NCI-H1694 (cell line): ENCODE measurements at places on chromosomes 5 and 9.

DNA sequence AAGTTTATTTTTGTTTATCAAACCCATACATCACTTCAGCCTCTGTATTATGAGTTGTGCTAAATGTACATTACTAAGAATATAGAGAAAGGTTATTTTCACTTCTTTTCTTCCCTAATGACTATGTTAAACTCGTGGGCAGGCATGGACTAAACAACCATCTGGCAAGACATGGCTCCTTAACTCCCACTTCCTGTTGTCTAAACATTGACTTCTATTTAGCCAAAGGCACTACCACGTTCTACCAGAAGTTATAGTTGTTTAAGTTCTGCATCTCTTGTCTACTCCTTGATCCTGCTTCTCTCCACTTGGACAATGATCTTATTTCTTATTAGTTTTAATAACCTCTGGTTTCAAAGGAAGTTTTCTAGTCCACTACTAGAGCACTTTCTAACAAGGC, 136.1 kb downstream of the MACIR start:
- DNase-seq, result no peak

DNA sequence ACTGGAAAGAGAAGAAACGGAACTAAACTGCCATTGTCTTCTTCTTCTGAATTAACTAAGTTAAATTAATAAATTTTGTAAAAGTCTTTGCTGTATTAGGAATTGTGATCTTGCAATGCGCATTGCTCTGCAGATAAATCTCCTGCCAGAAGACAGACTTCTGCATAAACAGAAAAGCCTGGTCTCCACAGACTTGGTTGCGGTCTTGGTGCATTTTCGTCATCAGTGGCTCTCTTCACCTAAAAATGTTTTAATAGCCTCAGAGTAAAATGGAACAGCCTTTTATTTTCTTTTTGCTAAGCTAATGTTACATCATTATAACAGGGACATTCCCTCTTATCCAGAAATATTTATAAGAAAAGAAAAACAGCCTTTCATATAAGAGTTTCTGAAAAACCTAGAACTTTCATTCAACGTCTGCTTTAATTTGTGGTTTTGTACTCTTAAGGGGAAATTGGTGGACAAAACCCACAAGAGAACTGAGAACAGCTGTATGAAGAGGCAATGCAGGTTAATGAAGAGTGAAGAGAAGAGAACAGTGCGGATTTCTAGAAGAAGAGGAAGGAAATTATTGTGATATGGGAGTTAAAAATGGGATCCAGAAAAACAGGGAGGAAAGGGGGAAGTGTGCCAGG, 10.1 kb downstream of the IFNA5 start:
- no peak for DNase-seq

- no peak for DNase-seq
Measured at GRCh38 chr9:37503736-37504135, 18.0 kb downstream of the POLR1E start.

DNA sequence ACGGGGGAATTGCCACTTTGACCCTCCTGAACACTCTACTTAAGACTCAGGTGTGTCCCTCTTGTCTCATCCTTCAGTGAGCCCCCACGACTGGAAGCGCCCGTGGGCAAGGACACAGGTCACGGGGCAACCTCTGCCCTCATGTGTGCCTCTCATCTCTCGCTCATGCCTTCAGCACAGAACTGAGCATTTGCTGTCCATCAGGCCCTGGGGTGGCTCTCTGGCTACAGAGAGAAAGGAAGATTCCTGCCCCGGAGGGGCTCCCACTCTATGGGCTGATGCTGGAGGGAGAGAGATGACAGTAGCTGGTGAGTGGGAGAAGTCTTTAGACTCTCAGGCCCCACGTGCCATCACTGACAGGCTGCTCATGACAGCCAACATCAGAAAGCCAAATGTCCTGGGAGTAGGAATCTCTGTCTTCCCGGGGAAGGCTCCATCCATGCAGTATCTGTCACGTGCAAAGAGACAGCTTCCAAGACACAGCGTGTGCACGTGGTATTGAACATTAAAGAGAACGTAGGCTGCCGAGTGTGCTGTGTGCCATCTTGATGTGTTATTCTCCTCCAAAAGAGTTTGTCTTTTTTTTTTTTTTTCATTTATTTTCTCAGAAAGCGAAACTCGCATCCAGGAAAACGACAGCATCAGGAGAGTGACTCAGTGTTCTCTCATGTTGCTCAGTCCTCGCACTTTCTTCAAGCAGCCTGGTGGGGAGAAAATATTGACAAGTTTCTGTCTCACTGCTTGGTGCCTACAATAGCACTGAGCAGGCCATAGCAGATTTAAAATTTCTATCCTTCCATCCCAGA, 190.5 kb downstream of the GAS1 start:
- DNase-seq, result no peak

- DNase-seq, result no peak
Measured at GRCh38 chr9:109295221-109296130, 25.4 kb downstream of the EPB41L4B start.

DNA sequence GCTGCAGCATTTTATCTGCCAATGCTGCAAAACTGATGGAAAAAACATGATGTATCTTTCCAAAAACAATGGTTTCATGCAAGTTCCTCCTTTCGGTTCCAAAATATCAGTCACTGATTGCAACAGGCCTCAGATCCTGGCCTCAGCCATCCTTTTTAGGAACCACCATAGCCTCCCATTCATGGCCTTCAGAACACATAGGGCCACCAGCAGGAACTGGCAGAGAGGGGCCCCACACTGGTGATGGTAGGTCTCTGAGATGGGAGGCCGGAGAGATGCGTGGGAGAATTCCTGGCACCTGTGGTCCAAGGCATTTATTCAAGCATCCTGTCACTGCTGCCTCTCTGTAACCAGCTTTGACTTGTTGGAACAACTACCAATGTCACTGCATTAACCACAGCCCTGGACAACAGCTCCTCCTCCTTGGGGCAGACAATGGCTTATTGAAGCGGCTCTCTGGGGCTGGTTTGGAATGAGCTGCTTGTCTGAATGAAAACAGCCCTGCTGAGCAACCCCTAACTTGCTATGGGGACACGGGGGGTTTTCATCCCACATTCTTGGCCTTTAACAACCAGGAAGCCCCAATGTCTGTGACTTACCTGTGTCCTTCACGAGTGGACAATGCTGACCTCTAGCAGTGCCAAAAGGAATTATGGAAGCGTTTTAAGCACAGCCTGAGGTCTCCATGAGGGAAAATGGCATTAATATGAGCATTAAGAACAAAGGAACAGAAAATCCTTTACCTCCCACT, 108.1 kb downstream of the LHFPL2 start:
- no peak for DNase-seq

DNA sequence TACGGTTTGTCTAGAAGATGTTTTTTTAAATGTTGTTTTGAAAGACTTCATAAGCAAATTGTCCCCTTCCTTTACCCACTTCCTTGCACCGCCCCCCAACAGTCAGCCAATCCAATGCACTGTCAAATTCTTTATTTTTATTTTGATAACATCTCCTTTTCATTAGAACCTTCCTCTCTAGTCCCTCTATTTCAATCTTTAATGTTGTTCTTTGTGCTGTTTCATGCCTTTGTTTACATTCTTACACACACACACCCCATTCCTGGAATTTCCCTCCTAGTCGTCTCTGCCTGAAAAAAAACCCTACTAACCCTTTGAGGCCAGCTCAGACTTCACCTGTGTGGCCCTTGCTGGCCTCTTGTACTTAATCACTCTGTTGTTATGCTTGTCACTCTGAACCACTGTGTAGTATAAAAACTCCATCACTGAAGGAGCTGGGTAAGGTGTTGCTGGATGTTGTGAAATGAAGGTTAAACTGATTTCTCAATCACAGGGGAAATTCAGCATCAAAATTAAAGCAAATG, 133.4 kb downstream of the UGCG start:
- no peak for DNase-seq

DNA sequence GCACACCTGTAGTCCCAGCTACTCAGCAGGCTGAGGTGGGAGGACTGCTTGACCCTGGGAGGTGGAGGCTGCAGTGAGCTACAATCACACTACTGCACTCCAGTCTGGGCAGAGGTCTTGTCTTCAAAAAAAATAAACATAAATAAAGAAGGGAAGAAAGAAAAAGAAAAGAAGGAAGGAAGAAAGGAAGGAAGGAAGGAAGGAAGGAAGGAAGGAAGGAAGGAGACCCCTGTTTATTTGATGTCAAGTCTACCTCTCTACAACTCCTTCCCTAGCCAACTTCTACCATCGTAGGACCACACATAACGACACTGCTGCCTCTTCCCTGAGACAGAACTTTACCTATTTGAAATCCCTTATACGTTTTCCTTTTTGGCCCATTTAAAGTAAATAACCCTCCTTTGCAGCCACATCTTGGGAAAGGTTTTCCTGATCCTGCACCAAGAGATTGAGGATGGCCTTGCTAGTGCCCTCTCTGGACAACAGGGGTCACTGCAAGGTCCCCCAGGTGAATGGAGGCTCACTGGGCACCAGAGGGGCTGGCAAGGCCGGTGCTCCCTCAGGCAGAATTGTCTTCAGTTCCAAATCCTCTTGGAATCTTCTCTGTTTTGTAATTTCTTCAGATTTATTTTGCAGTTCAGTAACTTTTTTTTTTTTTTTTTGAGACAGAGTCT, 10.5 kb downstream of the RPS14 start:
- DNase-seq, result no peak

GRCh38 chr9:116928289-116928688, 241.2 kb downstream of the TRIM32 start:
- DNase-seq, result no peak
